Endodermal cell (in vitro differentiated cells): ENCODE measurements at places on chromosomes 4 and X.

GRCh38 chr4:121758925-121759568 is 5.9 kb downstream of the SMIM43 start:
- no peak for DNase-seq

GRCh38 chr4:27010334-27010940 is 149.8 kb downstream of the STIM2 start:
- peak; percentile 81 for DNase-seq

DNA sequence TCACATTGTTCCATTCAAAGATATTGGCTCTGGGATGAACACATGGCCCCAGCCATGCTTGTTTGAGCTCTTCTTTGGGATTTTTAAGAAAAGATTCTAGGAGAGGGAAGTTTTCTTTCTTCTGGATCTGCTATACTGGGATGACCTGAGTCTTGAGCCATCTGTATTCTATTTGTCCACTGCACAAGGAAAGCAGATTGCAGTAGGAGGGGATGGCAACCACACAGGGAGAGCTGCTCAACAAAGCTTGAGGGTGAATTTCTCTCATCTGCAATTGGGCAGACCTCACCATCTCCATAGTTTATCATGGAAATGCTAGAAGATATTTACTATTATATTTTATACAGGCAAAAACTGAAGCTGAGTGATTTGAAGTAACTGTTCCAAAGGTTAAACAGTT is 34.3 kb downstream of the ADH7 start:
- no peak for DNase-seq

DNA sequence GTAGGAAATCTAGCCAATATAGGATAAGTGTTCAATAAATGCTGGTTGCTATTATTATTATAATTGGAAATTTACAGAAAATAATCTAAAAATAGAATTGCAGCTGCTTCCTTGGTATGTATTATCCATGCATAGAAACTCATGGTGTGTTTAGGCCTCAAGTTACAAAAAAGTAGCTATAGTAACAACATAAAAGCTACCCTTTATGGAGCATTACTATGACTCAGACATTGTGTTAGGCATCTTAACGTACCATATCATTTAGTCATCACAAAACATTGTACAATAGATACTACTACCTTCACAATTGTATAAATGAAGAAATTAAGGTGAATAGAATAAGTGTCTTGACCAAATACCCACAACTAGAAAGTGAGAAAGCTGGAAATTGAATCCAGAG is 126.9 kb upstream of the NRK start:
- no peak for DNase-seq

GRCh38 chrX:121014826-121015225 is 29.3 kb upstream of the CT47A1 start:
- no peak for DNase-seq

GRCh38 chrX:104568304-104568915 is 2.4 kb downstream of the IL1RAPL2 start:
- DNase-seq, result peak; percentile 42

DNA sequence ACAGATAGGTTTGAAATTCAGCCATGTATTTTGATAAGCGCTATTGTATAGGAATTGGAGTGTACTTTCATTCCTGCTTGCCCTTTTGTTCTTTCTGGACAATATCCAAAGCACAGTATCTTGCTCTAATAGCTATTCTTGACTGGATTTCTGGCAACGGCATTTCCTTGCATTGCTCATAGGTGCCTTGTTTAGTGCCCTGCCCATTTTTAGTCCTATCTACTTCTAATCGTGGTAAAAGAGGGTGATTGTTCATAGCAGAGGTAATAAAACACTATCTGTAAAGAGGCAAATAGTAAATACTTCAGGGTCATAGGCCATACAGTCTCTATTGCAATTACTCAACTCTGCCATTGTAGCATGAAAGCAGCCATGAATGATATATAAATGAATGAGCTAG is 155.9 kb downstream of the IL1RAPL2 start:
- no peak for DNase-seq

DNA sequence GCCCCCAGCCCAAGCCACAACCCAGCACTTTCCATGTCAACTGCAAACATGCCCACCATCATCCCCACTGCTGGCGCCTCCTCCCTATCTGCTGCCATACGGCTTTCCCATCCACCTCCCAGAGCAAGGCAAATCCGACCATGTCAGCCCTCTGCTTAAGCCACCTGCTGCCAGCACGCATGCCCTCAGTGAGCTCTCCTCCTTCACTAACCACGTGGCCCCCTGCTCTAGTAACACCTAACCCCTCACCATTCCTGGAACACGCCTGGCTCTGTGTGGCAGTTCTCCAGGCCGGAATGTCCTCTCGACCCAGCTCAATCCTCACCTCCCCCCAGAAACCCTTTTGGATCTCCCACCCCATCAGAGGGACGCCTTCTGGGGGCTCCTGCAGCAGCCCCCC is 17.4 kb downstream of the BCAP31 start:
- no peak for DNase-seq

GRCh38 chr4:169744601-169745000 is 13.1 kb downstream of the HPF1 start:
- no peak for DNase-seq

GRCh38 chrX:150683112-150683511 is 10.1 kb upstream of the MTMR1 start:
- DNase-seq, result no peak

DNA sequence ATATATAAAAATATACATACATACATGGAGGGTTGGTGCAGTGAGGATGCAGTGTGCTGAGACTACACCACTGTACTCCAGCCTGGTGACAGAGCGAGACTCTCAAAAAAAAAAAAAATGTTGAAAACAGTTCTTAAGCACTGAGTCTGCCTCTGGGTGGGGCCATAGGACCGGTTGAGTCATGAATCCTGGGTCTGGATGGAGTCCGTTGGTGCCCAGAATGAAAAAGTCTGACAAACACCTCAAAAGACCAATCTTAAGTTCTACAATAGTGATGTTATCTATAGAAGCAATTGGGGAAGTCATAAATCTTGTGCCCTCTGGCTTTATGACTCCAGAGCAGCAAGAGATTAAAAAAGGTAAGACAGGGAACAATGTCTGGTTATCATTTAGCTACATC is 70.4 kb downstream of the FGFBP1 start:
- DNase-seq, result no peak

DNA sequence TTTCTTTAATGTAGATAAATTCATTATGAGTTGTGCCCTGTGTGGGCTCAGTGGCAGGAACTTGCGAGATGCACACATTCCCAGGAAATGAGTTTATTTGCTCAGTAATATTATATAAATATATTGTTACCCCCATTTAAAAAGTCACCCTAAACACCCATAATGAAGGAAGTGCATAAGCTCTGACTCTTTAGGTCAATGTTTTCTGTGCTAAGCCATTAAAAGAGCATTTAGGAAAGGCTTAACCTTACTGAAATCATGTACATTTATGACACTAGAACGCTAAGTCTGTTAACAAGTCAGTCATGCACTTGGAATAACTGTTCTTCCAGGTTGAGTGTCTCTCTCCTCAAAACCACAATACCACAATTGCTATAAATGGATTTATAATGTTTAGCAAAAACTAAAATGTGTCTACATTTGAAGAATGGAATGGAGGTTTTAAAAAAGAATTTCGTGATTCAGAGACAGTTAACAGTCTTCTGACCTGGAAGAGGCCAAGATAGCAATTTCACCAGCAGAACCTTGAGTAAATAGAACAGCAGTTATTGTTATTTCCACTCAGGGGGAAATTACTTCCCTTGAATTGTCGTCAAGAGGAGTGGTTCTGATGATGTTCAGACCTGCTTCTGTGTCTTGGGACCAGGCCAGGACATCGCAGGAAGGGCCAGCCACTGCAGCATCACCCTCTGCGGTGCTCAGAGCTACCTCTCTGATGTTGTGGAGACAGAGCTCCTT is 91.1 kb upstream of the VEGFC start:
- no peak for DNase-seq

- DNase-seq, result no peak
Observed at GRCh38 chrX:72340626-72341025, 34.9 kb upstream of the CITED1 start.

GRCh38 chr4:123896446-123897071 is 500.0 kb downstream of the SPRY1 start:
- no peak for DNase-seq

- no peak for DNase-seq
Observed at GRCh38 chr4:40648742-40649281, 19.1 kb upstream of the RBM47 start.

- no peak for DNase-seq
Observed at GRCh38 chrX:153370293-153371055, 30.7 kb downstream of the PNMA6E start.

DNA sequence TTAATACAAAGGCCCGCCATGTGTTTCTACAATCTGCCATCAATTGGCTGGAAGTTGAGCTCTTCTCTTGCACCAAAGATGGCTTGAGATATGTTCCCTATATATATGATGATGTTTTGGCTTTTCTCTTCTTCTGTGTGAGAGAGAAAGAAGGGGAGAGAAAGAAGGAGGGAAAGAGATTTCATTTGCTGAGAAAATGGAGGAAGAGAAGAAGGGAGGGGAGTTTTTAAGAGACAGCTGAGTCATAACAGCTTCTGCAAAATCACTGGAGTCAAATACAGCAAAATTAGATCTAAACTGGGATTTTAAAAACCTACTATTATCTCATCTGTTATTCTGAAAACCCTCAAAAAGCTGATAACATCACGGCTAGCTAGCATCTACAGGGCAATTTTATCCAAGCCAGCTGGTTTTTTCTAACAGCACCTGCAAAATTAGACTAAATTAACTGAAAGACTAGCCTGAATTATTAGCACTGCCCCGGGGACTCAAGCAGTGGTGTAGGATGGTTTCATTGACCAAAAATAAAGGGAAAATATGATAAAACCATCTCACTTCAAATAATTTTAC is 647.6 kb upstream of the ACTRT1 start:
- DNase-seq, result no peak

DNA sequence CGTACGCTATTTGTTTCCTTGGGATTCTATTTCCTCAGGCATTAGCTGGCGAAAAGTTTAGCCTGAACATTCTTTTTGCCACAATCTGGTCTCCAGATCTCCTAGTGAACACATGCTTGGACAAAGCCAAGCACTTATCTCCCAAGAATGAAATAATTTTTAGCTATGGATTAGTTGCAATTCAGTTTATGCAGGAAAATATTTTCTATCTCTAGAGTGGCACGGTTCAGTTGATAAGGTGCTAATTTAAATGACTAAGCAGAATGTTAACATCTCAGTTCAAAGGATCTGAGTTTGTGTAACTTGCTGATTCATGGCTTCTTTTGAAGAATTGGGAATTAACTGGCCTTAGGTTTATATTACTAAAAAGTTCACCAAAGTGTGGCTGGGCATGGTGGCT is 58.1 kb upstream of the JADE1 start:
- DNase-seq, result no peak

- DNase-seq, result no peak
Observed at GRCh38 chr4:90121676-90122354, 5.4 kb upstream of the CCSER1 start.

DNA sequence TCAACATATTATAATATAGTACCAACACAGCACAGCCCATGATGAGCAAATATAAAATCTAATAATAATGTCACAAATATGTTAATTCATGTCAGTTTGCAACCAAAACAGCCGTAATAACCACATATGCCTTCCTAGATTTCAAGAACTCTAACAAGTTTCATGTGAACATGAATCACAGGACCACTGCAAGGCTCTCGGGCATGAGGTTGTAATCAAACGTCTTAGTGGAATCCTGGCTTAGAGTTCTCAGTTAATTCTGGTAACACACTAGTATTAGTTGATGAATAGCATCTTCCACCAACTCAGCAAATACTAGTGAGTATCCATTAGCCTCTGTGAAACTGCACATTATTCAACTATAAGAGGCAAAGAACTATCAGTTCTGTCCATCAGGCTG is 379.3 kb upstream of the TENM3 start:
- no peak for DNase-seq

GRCh38 chr4:150033901-150034300 is 44.3 kb upstream of the DCLK2 start:
- DNase-seq, result no peak

- no peak for DNase-seq
Observed at GRCh38 chrX:48935301-48935670, 16.5 kb upstream of the PIM2 start.

- no peak for DNase-seq
Observed at GRCh38 chr4:33911959-33912358, 2332.4 kb downstream of the ARAP2 start.

DNA sequence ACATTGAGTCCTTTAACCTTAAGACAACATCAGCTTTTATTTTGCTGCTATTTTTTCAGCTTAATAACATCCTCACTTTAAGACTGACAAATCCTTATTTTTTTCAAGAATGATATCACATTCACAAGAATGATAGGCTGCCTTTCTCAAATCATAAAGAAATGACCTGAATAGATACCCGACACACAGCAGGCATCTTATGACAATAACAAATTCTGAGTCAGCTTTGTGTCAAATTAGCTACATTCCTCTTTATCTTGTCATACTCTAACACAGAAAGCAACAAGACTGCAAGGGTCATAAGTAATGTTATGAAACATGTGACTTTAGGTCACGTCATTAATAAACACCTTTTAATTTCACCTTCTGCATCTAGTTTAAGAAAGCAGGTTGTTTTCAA is 2387.6 kb downstream of the PCDH7 start:
- no peak for DNase-seq
